ENCODE measurements at places on chromosomes 5 and 9.

- DNase-seq: no peak
Observed at GRCh38 chr5:123086376-123087055, 2.5 kb upstream of the PRDM6 start.

DNA sequence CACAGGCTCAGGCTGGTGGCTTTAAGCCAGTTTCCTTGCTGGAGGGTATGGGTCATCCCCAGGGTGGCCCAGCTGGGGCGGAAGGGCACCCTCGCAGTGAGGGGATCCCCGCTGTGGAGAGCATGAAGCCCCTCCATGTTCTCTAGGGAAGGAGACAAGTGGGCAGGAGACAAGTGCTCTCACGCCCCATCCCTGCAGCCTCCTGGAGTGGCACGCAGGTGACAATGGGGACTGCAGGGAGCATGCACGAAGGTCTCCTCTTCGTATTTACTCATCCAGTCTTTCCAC lies 83.3 kb downstream of the GTF3C4 start:
- DNase-seq: no peak

DNA sequence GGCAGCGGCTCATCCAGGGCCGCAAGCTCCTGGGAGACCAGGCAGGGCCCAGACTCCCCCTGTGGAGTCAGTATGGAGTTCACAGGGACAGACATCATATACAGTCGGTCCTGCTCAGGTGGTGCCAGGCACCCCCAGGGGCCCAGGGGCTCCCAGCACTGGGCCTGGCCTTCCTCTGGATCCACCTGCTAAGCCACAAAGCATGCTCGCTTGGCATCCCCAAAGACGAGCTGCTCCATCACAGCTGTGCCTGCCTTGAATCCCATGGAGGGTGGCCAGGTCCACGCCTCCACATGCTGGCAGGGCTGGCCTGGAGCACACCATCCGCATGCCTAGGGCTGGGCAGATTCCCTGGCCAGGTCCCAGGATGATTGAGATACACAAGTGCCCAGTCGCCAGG lies 4.6 kb downstream of the BICD2 start:
- DNase-seq: no peak

DNA sequence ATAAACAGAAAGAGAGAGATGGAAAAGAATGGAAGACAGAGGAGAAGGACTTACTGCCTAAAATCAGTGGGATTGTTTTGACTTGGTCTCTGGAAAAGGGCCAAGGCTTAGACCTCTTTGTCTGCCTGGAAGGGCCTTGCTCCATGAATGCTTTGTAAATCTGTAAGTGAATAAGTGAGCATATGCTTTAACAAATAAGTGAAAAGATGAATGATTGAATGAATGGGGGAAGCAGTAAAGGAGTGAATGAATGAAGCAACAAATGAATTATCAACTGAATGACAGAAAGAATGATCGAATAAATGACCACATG lies 5.5 kb downstream of the KCNIP1 start:
- no peak for DNase-seq

DNA sequence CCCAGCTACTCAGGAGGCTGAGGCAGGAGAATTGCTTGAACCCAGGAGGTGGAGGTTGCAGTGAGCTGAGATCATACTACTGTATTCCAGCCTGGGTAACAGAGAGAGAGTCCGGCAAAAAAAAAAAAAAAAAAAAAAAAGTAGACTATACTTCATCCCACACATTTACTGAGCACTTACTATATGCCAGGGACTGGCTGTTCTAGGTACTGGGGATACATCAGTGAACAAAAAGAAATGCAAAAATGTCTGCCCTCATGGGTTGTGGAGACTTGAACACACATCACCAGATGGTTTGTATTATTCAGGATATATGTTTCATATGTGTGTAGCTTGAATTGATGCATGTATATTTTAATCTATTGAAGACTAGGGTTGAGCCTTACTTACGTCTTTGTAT lies 2.9 kb upstream of the LHFPL2 start:
- DNase-seq: no peak

- DNase-seq: no peak
Observed at GRCh38 chr5:62042007-62042406, 264.0 kb upstream of the KIF2A start.

DNA sequence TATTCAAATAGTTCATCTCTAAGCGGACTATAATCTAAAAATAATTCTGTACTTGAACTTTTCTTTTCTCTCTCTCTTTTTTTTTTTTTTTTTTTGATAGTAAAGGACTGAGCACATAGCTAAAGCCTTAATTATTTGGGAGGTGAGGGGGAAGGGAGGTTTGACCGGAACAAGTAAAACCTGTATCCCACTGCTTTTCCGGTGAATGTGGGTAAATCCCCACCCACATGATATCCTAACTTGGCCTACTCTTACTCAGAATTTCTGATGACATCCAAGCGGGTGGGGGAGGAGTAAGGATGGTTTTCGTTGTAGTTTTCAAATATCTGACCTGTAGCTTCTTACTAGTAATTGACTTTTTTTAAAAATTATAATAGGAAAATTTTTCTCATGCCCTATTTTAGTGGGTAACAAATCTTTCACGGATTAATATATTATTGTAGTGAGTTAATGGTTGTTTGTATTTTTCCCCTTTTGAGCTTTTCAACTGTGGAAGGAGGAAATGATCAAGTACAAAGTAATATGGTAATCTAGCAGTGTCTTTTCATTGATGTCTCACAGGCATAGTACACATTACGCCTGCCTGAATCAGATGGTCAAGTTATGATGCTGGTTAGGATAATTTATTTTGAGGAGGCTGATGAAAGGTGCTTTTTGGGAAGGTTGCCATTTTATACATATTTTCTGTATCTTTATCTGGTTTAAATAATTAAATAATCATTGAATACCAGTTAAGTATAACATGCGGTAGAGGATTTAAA lies 2.2 kb upstream of the ELL2 start:
- DNase-seq: no peak

- no peak for DNase-seq
Observed at GRCh38 chr9:136505406-136506403, 22.9 kb upstream of the SEC16A start.

DNA sequence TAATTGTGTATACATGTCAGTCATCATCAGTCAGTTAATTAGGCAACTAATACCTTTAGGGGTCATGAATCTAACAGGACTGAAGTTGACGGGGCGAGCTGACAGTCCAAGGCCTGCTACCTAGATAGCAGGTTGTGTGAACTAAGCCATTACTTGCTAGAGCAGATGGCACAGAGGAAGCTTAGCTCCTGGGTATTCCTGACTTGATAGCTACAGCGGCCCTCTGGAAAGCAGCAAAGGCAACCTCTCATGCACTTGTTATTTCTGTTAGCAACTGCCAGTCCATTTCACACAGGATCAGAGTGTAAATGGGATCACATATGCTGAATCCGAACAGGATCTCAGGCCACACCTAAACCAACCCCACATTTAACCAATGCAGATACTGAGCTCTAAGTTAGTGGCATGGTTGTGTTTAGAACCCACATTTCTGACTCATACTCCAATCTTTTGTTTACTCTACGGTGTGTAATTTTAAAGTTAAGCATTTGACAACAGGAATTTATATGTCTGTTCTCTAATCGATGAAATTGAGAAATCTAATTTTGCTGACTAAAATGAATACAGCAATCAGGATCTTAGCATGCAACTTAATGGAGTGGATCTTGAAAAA lies 521.3 kb upstream of the ZNF608 start:
- no peak for DNase-seq

DNA sequence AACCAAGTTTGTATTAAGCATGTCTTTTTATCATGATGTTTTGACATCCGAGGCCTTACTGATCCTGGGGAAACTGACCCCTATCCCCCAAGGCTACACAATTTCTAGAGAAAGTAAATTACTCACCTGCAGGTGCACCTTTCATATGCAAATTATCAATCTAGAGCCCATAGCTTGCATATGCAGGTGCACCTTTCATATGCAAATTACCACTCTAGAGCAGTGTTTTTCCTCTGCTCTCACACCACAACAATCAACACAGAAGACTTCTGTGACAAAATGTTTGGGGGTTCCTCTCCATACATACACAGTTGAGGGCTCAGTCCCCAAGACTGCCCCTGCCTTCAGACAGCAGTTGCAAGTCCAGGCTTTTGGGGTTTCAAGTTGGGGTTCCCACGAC lies 203.7 kb upstream of the RORB start:
- DNase-seq: no peak

DNA sequence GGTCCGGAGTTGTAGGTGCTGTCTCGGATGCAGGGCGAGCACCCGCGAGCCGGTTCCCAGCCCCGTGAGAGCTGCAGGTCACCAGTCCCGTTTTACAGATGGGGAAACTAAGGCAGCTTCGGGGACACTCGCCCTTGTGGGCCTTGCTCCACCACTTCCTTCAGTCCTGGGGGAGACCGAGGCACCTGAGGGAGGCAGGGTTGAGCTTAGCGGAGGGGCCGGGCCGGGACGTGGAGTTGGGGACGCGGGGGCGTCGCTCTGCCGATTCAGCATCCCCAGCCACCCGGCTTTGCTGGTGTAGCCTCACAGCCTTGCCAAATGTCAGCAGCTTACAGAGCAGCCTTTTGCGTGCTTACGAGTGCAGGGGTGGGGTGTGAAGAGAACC lies 530 bp downstream of the BBLN start:
- DNase-seq: peak; percentile 51

DNA sequence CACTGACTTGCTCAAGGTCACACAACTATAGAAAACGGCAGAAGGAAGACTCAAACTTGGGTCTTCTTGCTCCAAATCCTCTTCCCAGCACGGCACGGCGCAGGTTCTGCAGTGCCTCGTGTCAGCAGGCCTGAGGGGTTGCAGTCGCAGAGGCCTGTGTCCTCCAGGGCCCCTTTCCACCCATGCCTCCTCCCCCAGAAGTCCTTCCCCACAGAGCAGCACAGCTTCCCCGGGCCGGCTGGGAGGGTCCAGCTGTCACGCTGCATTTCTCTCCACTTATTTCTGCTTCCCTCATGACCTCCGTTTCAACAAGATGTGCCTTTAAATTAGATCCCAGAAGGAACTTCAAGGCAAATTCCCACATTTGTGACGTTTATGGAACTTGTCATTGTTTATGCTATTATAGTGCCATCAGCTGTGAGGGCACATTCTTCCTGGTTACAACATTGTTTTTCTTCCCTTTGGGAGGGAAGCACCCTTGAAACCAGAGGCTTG lies 148.4 kb downstream of the C5orf15 start:
- no peak for DNase-seq

DNA sequence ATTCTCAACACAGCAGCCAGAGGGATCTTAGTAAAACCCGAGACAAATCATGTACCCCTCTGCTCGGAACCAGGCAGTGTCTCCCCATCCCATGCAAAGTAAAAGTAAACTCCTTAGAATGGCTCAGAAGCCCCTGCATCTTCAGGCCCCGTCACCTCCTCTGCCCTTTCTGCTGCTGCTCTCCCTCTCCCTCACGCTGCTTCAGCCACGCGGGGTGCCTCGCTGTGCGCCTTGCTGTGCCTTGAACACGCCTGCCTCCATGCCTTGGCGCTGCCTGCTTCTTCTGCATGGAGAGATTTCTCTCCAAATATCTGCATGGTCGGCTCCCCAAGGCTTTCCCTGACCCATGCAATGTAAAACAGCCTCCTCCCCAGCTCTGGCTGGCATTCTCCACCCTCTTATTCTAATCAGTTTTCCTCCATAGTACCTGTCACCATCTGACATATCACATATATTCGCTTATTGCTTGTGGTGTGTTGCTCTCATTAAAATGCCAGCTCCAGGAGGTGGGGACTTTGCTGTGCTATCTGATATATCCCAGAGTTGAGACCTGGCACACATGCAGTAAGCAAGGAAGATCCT lies 8.0 kb downstream of the GPRIN1 start:
- DNase-seq: no peak

- DNase-seq: no peak
Observed at GRCh38 chr5:133778636-133779035, 166.3 kb upstream of the FSTL4 start.

DNA sequence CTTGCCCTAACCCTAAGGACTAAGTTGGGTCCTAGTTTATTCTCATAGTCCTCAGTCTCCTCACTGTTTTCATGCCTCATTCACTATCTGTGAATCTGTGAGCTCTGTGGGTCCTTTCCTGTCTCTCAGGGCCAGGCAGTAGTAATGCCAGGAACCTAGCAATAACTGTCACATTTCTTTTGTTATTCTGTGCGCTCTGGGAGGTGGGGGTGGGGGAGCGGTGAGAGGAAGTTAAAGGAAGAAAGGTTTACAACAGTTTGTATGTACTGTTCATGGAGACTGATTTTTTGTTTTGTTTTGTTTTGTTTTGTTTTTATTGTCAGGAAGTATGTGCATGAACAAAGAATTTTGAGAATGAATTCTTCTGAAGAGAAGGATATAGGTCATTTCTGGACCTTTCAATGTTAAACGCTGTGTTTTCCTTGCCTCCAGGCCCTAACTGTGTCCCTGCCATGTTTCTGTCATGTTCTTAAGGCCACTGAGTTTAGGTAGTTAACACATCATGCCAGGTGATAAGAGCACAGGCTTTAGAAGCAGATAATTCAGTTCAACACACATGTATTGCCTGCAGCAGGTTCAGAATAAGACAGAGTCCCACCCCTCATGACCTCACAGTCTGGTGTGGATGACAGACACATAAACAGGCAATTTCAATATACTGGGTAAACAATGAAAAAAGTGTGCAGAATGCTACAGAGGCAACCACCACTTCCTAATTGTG lies 13.3 kb upstream of the FEM1C start:
- no peak for DNase-seq

DNA sequence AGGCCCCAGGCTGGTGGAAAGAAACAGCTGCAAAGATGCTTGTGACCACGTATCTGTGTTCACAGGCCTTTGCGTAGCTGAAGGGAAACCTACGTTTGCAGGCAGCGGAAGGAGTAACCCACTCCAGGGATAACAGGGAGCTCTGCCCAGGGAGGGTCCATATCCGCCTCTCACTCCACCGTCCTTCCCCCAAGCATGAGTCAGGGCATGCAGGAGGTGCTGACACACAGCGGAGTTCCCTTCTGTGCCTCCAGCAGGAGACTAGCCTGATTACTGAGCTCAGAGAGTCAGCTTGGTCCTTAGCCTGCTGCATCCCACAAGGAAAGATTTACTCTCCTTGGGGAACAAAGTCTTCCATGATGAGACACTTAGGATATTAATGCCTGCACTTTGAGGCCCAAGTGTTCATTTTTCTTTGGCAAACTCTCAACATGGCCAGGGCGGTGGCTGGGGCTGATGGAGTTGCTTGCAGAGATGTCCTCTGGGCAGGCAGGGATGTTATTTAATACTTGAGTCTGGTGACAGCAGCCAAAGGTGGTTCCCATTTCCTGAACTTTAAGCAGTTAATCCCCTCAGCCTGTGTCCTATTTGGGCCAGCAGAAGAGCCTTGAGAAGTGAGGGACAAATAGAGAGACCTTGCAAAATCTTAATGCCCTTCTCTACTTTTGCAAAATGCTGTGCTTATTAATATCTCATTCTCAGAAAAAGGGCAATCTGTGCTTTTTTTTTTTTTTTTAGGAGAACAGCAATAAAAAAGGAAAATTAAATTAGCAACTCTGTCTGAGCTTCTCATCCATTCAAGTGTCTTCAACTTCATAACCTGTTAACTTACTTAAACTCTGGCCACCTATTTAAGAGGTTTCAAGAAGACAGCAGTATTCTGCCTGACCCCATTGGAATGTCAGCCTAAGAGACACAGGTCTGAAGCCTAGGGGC lies 222.1 kb downstream of the HSPA4 start:
- DNase-seq: no peak

GRCh38 chr5:43085453-43085852 lies 35.3 kb upstream of the ZNF131 start:
- DNase-seq: no peak

GRCh38 chr5:116374434-116374852 lies 200.2 kb downstream of the SEMA6A start:
- no peak for DNase-seq

GRCh38 chr5:94802450-94802849 lies 184.0 kb downstream of the SLF1 start:
- DNase-seq: no peak

GRCh38 chr9:123608104-123608503 lies 252.1 kb downstream of the CRB2 start:
- DNase-seq: no peak
